ENCODE measurements at places on chromosomes 5 and 9.

GRCh38 chr5:121421646-121422045 lies 430.0 kb upstream of the FTMT start:
- DNase-seq, result no peak

- DNase-seq, result no peak
These were observed 4.3 kb upstream of the IFNB1 start for GRCh38 chr9:21081999-21082398.

- no peak for DNase-seq
These were observed 20.4 kb upstream of the SELENOP start for GRCh38 chr5:42832060-42832459.

DNA sequence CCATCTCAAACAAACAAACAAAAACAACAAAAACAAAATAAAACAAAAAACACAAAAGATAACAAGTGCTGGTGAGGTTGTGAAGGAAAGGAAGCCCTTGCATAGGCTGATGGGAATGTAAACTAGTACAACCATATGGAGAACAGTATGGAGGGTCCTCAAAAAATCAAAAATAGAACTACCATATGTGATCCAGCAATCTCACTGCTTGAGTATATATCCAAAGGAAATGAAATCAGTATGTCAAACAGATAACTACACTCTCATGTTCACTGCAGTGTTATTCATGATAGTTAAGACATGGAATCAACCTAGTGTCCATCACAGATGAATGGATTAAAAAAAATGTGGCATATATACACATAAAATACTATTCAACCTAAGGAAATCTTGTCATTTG lies 395.7 kb upstream of the SLC24A2 start:
- no peak for DNase-seq

DNA sequence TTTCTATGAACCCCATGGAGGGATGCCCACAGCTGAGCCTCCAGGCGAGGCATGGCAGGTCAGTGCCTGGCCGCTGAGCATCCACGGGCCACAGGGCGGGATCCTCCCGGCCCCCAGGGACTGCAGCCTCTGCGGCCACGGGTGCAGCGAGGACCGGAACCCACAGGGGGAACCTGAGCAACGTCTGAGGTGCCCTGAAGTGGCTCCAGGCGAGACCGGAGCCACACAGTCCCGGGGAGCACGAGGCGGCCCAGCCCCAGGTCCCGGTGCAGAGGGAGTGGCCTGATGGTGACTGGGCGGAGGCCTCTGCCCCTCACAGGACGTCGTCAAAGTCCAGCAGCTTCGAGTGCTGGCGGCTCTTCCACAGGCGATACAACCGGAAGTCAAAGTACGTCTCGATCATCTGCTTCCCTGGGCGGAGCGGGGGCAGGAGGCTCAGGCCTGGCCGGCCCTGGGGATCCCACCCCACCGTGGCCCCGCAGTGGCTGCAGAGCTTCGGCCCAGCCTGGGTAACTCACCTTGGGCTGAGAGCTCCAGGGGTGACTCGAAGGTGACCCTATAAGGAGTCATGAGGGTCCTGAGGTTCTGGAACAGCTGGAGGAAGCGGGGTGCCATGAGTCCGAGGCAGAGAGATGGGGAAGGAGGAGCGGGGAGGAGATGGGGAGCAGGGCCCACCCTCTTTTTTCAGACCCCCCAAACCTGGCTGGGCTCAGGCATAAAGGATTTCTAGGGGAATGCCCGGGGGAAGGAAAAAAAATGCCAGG lies 8.1 kb upstream of the ENTPD8 start:
- DNase-seq, result no peak

- DNase-seq, result no peak
These were observed 274.8 kb downstream of the DENND1A start for GRCh38 chr9:123654994-123655637.

DNA sequence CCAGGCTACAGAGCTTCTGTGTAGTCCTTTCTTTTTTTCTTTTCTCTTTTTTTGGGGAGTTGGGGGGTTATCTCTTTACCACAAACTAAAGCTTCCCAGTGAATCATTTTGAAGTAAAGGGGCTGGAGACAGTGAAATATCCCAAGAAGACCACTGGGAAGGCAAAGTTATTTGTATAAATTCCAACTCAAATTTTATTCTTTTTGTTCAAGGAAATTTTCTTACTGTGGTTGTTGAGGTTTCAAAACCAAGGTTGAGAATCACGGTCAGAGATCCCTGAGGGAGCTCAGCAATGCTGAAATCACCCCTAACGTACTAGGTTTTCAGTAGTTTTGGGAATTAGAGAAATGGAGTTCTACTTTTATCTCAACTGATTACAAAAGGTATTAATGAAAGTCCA lies 175.7 kb downstream of the ARHGEF28 start:
- DNase-seq, result no peak
